Body of pancreas (tissue), 4 donors: ENCODE measurements at places on chromosomes 4 and X. TPM values are rescaled to one million over a fixed set of nuclear protein-coding genes. Genes with fewer than 3 reads are reported as not detected.

DNA sequence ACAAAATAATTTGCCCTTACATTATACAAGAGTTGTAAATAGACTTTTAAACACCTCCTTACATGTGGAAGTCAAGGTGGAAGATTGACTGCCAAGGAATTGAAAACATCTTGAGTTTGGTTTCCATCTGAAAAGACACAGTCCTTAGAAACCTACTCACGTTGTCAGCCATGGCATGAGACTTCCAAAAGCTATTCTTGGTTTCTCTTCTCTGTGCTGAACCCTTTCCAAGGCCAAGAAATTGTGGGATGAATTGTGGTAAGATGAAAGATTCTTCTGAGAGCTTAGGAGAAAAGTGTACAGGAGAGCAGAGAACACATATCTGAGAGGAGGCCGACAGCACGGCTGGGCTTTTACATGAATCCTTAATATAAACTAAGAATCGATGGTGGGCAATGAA is 370.0 kb downstream of the FBXW7 start:
- no peak for DNase-seq

DNA sequence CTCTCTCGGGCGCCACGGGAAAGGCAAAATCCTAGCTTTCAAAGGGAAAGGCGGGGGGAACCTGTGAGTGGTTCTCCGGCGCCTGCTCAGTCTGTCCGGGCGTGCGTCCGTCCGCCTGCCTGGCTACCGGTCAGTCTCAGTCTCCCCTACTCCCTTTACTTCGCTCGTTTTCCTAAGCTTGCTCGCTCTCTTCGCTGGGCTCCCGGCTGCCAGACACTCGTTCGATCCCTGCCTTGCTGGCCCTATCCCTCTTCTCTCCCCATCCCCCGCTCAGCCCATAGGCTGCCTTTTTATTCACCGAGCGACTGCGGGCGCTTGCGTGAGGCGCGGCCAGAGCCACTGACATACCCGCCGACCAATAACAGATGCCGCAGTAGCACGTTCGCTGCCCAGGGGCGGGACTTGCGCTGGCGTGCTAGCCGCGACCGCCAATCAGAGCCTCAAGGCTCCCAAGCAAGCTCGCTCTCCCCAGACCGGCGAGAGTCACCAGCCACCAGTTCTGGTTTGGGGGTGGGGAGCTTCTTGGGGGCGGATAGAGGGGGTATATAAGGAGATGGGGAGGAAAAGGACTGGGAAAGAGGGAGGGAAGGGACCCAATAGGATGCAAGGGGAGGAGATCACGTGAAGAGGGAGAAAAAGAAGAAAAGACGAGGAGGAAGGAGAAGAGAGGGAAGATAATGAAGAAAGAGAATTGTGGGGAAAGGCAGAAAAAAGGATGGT is 30.0 kb downstream of the ARHGEF9 start:
- DNase-seq, result peak; percentile 89

DNA sequence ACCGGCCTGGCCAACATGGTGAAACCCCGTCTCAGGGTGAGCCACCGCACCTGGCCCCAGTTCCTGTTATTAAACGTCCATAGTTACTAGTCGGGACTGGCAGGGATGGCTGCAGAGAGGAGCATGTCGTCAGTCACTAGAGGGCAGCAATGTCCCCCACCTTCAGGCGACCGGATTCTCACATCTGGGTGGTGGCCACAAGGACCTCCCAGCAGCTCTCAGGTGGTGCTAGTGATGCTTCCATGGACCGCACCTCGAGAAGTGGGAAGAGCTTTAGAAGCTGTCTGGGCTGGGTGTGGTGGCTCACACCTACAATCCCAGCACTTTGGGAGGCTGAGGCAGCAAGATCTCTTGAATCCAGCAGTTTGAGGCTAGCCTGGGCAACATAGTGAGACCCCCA is 13.3 kb upstream of the IL3RA start:
- DNase-seq, result peak; percentile 16

UGT8 gene
- total RNA-seq, result 8.3 TPM

DNA sequence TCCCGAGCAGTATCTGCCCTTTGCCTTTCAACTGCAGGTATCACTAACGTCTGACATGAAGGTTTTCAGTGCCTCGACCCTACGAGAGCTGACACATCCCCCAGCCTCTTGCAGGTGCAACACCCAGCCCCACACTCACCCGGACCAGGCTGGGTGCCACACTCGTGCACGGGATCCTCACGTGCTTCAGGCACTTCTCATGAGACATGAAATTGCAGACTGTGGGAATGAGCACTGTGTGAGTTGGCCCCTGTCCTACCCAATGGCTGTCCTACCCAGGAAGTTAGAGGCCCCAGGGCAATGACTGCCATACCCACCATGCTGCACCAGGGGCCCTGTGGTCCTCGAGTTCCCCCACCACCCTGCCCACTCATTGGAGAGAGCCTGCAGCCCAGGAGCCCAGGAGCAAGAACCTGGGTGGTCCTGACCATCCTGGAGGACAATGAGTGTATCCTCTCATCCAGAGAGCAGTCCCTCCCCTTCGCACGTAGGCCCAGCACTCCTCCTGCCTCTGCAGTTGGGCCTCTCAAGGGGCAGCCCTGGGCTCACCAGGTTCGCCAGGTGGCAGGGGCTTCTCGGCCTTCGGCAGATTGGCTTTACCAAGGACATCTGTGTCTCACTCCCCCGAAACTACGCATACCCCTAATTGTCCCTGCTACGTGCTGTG is 2.4 kb downstream of the DGKQ start:
- DNase-seq, result no peak

DNA sequence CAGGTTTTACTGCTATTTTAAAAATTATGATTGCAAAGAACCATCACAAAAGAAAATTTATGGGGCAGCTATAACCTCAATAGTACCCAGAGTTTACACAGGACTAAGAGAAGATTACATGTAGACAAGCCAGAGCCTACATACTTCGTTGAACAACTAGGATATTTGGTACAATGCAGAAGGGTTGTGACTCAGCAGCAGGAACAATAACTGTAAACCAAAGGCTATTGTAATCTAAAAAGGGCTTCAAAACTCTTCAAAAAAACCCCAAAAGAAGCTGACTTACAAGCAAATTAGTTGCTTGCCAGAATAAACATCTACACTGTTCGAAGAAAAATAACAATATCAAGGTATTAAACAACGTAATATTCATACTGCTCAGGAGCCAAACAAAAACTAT is 618.0 kb downstream of the STPG2 start:
- no peak for DNase-seq

DNA sequence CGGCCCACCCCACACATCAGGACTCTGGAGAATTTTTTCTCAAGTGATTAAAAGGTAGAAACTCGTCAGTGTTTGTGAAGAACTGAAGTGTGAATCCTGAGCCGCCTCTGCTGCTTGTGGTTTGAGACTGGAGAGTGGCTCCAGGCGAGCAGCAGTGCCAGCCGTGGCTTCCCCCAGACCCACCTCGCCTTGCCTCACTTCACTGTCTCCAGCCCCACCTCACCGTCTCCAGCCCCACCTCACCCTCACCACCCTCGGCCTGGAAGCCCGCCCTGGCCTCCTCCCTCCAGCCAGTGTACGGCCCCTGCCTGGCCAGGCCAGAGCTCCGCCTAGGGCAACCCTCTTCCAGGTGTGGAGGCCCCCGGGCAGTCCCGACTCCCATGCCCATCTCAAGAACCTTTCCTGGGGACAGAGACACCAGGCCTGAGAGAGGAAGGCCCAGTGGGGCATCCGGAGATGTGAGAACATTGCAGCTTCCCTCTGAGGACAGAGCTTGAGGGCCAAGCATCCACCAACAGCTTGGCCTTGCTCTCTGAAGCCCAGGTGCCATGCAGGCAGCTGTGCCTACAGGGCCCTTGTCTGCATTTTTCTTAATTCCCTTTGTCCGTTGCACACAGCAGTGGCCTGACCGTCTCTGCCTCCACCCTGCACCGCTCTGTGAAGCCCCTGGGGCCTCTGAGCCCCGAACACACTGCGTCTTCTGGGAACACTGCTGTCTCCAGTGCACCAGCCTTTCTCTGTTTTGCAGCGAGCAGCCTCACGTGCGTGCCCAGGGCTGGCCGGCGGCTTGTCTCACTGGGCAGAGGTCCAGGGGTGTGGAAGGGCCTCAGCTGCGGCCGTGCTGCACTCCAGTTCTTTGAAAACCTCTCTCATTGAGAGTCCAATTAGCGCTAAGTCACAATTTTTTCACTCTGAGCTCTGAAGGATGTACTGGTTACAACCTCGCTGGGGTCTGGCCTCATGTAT is 13.8 kb downstream of the SH3BP2 start:
- peak; percentile 87 for DNase-seq

- DNase-seq, result peak; percentile 19
These were observed 145.8 kb upstream of the SPRY1 start for GRCh38 chr4:123250843-123251242.

DNA sequence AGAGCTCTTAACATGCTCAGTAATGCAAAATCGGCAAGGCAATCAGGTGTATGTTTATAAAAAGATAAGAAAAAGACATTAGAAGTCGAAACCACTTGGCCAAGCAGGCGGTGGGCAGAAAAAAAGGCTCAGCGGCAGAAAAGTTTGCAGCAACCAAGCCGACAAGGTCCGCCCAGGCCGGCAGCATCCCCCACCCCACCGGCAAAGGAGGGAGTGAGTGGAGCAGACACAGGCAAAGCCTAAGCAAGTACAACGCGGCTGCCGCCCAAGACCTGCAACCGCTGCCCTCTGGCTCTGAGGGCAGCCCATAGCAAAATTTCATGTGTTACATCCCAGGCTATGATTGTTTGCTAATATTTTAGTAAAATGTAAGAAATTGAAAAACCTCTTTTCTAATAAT is 125.4 kb upstream of the ZCCHC13 start:
- DNase-seq, result no peak

- no peak for DNase-seq
These were observed 61.9 kb upstream of the IGFBP7 start for GRCh38 chr4:57172065-57172464.

DNA sequence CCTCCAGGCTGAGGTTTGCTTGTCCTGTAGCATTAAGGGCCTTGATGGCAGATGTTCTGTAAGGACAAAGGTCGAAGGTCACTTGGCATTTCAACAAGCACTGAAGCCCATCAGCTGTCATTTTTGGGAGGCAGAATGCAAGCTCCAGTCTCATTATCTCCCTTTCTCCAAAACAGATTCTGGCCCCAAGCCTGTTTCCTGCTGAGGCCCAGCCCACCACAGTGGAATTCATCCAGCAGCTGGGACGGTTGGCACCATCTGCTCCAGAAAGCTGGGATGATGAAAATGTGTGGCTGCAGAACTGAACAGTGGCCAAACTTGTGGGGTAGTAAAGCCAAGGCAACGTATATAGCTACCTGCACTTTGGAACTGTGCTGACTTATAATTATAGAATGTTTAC is 17.7 kb upstream of the PPEF2 start:
- no peak for DNase-seq

- peak; percentile 75 for DNase-seq
These were observed 88.3 kb downstream of the ZAR1 start for GRCh38 chr4:48578132-48578968.

DNA sequence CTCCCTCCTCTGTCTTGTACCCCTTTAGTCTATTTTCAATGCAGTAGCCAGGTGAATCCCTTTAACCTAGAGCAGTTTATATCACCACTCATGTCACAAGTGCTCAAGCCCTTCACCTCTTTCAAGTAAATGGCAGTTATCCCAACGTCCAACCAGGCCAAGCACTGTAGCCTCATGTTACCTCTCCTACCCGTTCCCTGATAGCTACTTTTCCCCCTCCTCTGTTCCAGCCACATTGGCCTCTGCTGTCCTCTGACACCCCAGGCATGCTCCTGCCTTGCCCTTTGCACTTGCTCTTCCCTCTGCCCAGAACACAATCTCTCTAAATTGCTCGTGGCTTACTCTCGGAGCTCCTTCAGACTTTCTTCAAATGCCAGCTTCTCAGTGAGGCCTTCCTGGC is 15.2 kb downstream of the GUCY1B1 start:
- no peak for DNase-seq

NDP gene
- total RNA-seq, result not detected

- no peak for DNase-seq
These were observed 218.8 kb downstream of the STPG2 start for GRCh38 chr4:97924341-97924958.

ANXA3 gene
- 65.1 TPM for total RNA-seq

DNA sequence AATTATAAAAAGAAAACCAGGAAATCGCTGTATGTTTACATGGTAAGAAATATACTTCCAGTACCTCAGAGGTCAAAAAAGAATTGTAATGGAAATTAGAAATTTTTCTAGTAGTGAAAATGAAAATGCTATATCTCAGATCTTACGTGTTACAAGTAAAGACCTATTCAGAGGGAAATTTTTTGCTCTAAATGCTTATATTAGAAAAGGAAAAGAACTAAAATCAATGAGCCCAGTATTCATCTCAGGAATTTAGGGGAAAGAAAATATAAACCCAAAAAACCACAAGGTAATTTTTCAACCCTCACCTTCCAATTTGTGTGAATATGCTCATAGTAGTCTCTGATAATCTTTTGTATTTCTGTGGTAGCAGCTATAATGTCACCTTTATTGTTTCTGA is 145.6 kb downstream of the RAP1GDS1 start:
- DNase-seq, result no peak

- no peak for DNase-seq
These were observed 65.8 kb upstream of the ETNPPL start for GRCh38 chr4:108828620-108829019.

GYPE gene
- not detected for total RNA-seq

- no peak for DNase-seq
These were observed 440.0 kb upstream of the IGFBP7 start for GRCh38 chr4:57550198-57550597.

NEUROG2 gene
- not detected for total RNA-seq

- DNase-seq, result no peak
These were observed 96.4 kb upstream of the TTC29 start for GRCh38 chr4:147042046-147042445.

DNA sequence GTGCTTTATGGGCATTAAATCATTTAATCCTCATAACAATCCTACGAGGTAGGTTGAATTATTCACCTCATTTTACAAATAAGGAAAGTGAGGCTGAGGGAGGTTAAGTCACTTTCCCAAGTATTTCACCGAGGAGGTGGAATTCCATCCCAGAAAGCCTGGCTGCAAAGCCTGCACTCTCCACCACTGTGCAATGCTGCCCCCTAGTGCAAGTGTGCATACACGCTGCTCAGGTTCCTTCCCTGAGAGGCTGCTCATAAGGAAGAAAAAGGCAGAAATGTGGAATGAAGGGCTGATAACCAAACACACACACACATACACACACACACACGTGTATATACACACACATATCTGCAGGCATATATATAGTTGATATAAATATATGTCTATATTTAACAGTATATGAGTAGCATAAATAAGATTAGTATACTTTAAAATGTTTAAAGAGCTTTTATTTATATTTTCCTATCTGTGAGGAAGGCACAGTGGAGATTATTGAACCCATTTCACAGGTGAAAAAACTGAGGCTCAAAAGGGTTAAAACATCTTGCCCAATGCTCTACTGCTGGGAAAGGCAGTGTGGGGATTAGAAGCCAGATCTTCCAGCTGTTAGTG is 714.5 kb upstream of the TENM3 start:
- DNase-seq, result peak; percentile 76

GRCh38 chr4:26737385-26737784 is 123.3 kb upstream of the STIM2 start:
- no peak for DNase-seq
